ENCODE measurements at places on chromosomes 3 and 15.

DNA sequence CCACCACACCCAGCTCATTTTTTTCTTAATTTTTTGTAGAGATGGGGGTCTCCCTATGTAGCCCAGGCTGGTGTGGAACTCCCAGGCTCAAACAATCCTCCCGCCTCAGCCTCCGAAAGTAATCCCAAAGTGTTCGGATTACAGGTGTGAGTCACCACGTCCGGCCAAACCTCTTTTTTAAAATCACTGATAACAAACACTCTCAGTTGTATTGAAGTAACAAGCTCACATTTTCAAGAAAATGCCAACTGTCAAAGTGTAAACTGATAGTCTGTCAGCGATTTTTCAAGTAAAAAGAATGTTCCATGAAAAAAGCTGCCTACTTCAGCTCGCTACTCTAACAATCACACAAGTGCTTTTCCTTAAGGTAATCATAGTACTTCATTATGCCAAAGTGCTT, 33.4 kb downstream of the UBXN7 start:
- no peak for DNase-seq

GRCh38 chr15:67400890-67401289, 120.0 kb upstream of the C15orf61 start:
- DNase-seq, result no peak

- no peak for DNase-seq
These were observed 29.0 kb upstream of the ZMAT3 start for GRCh38 chr3:179100652-179101051.

- no peak for DNase-seq
These were observed 374.1 kb downstream of the EFHB start for GRCh38 chr3:19559724-19560442.

DNA sequence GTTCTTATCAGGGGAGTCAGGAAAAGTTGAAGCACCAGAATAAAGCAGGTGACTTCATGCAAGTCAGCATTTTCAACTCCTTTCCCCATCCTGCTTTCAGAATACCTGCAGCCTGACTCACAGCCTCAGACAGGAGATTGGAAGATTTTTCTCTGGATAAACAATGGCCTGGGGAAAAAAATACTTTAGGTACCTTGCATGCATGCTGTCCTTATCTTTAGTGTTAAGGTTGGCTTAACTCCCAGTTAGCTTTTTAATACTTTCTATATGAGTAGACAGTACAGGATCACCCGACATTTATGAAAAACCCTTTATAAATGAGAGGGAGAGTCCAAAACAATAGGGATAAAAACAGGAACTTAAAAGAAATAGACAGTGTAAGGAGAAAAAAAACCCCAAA, 53.6 kb downstream of the PAK2 start:
- no peak for DNase-seq

DNA sequence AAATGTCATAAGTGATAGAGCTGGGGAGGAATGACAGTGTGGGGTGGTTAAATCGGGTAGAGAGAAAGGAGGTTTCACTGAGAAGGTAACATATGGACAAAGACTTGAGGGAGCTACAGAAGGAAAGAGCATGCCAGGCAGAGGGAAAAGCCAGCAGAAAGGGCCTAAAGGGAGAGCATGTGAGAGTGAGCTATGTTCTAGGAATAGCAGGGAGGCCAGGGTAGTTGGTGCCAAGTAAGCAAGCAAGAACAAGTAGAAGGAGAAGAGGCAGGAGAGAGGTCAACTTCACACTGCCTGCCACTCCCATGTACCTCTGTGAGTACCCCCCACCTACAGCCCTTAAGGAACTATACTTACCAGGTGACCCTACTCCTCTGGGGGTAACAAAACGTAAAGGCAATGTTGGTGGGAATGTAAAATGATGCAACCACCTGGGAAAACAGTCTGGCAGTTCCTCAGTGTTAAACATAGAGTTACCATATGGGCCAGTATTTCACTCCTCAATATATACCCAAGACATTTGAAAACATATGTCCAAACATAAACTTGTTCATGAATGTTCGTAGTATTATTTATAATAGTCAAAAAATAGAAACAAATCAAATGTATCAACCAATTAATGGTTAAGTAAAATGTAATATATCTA, 67.6 kb downstream of the SFMBT1 start:
- DNase-seq, result peak; percentile 3

DNA sequence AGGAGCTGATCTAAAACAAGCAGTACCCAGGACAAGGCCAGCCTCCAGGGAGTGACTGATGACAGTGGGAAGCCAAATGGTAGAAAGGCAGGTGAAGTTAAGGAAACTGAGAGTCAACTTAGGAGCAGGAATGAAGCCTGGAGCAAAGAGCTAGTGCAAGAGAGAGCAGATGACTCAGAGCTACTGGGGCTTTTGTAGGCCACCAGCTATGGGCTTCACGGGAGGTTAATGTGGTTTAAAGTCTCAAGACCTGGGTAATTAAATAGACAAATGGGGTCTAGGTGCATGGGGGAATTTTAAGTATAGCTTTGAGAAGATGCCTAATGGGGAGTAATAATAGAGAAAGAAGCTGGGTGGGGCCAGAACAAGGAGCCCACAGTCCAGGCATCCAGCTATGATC, 3.1 kb downstream of the CD86 start:
- DNase-seq, result no peak

- no peak for DNase-seq
These were observed 3.3 kb upstream of the ACTR8 start for GRCh38 chr3:53885239-53885638.

- DNase-seq, result no peak
These were observed 35.9 kb downstream of the EOGT start for GRCh38 chr3:68977486-68978167.

- DNase-seq, result no peak
These were observed 79.5 kb downstream of the KBTBD8 start for GRCh38 chr3:67077656-67078055.

- no peak for DNase-seq
These were observed 29.3 kb downstream of the SCN5A start for GRCh38 chr3:38620236-38620635.

DNA sequence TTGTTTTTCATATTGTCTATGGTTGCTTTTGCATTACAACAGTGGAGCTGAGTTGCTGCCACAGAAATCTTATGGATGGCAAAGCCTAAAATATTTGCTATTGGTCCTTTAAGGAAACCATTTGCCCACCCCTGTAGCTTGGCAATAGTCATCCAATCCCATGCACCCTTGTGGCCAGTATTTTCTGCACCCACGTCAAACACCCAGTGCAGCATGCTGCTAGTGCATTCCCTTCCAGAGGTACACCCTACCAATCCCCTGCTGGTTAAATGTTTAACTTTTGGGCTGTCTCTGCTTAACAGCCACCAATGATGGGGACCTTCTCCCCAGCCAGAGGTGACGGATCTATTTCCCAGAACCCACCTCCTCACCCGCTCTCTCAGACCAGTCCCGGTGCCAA, 23.8 kb upstream of the SLC6A11 start:
- DNase-seq, result no peak

DNA sequence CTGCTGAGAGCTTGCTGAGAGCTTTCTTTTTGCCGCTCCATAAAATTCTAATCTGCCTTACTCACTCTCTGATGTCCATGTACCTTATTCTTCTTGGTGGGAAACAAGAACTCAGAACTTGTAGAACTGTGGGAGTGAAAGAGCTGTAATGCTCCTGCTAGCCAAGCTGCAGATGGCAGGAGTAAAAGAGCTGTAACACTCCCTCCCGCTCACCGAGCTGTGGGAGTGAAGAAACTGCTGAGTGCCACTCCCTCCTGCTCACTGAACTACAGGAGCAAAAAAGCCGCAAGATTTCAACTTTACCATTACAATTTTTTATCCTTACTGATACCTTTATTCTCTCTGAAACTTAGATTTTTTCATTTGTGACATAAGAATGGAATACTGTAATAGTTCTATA, 199.1 kb downstream of the SI start:
- DNase-seq, result no peak

GRCh38 chr3:73413619-73414018, 211.1 kb downstream of the PDZRN3 start:
- no peak for DNase-seq

GRCh38 chr3:43957553-43957952, 266.8 kb downstream of the ABHD5 start:
- DNase-seq, result no peak

- no peak for DNase-seq
These were observed 3.6 kb downstream of the FOXP1 start for GRCh38 chr3:71579935-71580406.

GRCh38 chr3:58260261-58260731, 22.7 kb downstream of the ABHD6 start:
- DNase-seq, result no peak

DNA sequence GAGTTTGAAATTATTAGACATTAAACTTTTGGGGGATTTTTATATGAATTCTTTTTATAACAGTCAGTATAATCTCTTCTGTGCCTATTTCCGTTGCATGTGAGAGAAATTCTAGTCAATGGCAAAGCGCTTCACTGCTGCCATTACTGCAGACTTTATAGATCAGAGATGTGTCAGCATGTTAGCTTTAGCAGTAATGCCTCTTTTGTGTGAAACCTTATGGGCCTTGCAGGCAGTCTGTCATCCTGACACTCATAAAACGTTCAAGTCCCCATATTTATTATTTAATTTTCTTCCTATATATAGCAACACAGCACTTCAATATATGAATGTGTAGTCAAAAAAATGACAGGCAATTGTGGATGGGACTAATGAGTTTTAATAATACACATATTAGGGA, 191.0 kb downstream of the NLGN1 start:
- DNase-seq, result no peak

DNA sequence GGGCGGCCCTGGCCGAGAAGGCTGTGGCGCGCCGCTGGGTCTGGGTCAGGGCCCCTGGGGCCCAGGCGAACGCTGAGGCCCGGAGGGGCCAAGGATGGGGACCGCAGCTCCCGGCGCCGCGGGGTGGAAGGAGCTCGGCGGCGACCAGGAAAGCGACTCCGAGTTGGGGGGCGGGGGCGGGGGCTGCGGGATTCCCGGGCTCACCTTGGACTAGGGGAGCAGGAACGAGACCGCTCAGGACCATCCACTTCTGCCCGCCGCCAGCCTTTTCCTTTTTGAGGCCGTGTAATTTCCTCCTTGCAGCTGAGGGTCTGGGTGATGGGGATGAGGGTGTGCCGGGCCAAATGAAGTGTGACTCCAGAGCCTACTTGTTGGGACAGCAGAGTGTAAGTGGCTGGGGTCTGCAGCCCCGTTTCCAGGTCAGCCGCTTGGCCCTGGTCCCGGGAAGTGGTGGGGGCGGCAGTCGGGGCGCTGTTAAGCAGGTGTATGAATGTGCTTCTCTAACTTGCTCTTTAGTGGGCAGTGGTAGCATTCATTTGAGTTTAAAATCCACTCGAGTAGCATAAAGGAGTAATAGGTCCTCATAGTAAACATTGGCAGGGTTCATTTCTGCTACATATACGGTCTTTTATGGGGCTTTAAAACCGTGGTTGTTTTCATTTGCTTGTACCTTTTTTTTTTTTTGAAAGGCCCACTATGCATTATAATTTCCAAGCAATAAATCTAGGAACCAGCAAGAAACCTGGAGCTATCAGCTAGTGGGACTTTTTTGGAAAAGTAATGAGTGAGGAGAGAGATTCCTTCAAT, 717 bp downstream of the PXK start:
- DNase-seq, result no peak

GRCh38 chr3:21790466-21790865, 39.5 kb upstream of the ZNF385D start:
- peak; percentile 15 for DNase-seq

- DNase-seq, result no peak
These were observed 53.2 kb downstream of the RFTN1 start for GRCh38 chr3:16460273-16460672.

DNA sequence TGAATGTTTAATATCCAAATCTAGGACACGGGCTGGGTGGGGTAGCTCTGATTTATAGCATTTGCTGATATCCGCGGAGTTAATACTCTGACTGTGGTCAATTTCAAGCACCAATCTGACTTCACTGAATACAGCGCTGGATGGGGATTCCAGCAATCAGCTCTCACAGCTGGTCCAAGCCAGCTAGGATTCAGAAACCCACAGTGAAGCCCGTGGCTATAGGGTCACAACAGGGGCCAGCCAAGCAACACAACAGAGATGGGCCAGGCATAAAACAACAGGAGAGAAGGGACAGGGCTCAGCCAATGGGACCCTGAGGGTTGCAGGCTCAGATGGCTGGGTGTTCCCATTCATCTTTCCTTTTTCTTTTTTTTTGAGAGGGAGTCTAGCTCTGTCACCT, 5.4 kb upstream of the LMAN1L start:
- DNase-seq, result no peak

DNA sequence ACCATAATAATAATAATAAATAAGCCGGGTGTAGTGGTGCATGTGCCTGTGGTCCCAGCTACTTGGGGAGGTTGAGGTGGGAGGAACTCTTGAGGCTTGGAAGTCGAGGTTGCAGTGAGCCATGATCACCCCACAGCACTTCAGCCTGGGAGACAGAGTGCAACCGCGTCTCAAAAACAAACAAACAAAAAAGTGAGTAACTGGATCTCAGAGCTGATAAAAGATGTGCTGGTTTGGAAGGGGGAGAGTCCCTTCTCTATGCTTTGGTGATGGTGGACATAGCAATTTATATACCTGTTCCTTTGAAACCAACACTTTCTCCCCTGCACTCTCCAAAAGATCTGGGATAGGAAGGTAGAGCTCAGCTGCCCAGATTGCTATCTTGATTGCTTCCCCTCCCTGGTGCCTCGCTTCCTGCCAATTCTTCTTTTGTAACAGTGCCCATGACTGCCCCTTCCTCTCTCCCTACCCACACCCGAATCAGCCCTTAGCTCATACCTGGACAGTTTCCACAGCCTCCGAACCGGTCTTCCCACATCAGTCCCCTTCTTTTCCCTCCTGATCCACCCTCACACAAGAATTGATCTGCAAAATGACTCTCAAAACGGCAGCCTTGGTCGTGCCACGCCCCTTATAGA, 55.1 kb upstream of the UBE2E1 start:
- DNase-seq, result no peak

DNA sequence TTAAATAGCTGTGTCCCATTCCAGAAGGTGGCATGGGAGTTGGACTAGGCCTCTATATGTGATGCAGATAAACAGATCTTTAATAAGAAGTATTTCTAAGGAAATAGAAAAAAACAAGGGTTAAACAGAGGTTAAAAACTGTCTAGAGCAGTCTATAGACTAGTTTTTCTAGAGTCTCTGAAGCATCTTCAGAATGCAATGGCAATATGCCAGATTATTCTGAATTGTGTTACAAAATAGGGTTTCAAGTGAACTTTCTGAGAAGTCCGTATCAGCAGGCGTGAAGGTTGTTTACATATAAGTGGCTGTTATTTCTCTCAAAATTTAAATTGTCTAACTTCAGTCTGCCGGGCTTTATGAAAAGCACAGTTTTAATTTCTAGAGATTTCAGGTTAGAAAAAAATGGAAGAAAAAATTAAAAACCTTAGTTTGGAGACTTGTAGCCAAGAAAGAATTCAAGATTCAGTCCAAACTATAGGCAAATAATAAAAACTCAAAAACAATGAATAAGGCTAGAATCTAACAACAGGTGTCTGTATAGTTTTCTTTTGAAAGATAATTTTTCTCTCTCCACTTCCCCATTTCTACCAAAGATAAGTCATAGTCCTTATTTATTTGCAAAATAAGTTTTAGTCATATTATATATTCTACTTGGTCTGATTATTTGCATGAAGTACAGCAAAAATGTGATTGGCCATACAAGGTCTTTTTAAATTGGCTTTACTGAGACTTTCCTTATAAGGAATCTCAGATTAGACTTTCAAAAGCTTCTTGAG, 55.2 kb downstream of the OSTN start:
- no peak for DNase-seq

Data from DMS 273 treated with DMSO at 0.1 percent for 48 hours (cell line).